CD4-positive, alpha-beta T cell treated with Interleukin-4 for 4 hours (primary cell): ENCODE measurements at places on chromosomes 1 and 21.
A peak's percentile ranks its signal among the peaks of the same experiment; 100 is the strongest.

DNA sequence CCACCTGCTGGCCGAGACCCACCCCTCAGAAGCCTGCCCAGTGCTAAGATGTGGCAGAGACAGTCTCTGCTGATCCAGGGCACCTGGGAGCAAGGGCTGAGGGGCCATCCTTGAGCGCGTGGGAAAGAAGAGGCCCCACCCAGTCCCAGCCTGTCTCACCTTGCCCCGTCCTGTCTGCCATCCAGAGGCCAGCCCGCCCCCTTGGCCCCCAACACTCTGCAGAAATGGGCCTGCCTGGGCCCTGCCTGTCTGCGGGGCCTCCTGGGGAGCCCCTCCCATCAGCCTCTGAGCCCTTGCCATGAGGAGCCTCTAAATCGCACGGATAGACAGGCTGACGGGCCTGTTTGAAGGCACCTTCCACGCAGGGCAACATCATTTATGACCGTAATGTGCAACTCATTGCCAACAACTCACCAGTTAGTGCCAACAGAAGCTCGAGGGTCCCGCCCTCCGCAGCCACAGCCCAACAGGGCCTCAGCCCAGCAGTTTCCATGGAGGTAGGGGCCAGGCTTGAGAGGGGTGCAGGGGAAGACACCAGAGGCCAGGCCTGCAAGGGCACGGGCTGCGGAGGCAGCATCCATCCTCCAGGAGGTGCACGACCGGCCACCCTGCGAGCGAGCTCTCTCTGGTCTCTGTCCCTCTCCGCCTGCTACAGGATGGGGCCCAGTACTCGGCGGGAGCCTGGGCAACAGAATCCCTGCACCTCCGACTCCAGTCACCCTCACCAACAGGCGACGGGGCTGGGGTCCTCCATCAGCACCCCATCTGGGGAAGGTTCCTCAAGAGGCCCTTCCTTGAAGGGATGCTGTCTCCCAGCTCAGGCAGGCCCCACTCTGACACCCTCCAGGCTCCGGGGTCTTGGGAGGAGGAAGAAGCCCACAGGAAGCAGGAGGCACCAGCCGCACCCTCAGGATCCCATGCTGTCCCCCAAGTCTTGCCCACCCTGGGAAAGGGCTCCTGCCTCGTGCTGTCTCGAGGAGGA, 78.0 kb downstream of the MEGF6 start:
- DNase-seq = no peak

DNA sequence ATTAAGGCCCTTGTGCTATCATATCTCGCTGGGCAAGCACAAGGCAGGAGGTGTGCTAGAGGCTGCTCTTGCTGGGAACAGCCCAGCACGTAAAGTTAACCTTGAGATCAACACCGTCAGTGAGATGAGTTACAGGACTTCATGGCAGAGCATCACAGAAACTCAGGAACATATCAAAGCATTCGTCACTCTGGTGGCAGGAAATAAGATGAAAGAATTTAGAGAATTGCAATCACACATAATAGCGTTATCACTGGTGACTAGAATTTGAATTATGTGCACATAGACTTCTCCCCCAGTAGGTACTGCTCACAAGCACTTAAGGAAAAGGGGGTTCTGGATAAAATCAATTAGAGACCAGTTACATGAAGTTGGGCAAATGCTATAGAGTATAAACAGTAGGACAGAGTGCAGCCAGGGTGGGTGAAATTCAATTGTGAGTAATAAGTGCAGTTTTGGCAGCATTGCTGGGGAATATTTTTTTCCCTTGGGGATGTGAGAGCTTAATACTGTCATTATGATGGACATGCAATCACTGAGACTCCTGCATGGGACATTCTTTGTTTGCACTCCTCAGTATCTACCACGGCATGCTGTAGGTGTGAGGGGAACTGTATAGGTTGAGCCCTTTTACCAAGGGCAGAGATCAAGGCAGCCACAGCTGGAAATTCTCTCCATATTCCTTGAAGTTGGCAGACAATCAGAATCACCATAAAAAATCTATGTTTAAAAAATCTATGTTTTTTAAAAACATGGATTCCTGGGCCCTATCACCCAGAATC, 44.2 kb upstream of the ARHGAP29 start:
- no peak for DNase-seq

GRCh38 chr1:115338457-115338820, 390 bp upstream of the NGF start:
- DNase-seq = no peak

DNA sequence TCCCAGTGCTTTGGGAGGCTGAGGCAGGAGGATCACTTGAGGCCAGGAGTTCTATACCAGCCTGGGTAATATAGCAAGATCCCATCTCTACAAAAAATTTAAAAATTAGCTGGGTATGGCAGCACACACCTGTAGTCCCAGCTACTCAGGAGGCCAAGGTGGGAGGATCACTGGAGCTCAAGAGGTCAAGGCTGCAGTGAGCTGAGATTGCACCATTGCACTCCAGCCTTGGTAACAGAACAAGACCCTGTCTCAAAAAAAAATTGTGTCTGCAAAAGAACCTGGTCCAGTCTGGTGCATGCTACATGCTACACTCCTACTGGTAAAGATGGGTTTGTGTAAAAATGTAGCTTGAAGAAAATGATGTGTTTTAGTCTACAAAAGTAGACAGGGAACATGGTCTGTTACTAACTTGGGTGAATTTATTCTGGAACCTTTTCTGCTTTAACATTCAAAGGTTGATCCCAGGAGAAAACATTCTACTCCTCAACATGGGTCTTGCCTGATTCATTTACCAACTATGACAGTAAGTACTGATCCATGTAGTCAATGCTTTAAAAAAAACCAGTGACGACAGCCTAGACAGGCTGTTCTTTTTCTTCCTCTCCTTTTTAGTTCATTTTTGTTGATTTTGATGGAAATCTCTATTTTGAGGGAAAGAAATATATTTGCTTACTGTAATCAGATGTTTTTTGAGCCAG, 32.7 kb upstream of the ENAH start:
- no peak for DNase-seq

DNA sequence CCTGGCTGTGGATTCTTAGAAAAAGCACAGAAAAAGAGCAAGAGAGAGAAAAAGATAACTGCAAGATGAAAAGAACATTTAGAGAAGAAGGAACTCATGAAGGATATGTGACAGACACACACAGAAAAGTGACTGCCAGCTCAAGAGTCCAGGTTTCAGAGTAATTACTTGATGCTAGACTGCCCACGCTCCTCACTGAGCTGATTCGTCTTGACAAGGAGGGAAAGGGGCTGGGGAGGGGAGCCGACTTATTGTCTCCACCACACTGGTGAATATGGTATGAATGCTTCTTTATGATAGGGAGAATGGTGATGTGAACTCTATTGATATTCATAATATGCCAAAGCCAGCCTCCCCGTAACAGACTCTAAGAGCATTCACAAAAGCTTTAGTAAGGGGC, 140.4 kb downstream of the BRINP2 start:
- no peak for DNase-seq

GRCh38 chr1:206905295-206906164, 8.3 kb downstream of the IL24 start:
- peak; percentile 62 for DNase-seq

DNA sequence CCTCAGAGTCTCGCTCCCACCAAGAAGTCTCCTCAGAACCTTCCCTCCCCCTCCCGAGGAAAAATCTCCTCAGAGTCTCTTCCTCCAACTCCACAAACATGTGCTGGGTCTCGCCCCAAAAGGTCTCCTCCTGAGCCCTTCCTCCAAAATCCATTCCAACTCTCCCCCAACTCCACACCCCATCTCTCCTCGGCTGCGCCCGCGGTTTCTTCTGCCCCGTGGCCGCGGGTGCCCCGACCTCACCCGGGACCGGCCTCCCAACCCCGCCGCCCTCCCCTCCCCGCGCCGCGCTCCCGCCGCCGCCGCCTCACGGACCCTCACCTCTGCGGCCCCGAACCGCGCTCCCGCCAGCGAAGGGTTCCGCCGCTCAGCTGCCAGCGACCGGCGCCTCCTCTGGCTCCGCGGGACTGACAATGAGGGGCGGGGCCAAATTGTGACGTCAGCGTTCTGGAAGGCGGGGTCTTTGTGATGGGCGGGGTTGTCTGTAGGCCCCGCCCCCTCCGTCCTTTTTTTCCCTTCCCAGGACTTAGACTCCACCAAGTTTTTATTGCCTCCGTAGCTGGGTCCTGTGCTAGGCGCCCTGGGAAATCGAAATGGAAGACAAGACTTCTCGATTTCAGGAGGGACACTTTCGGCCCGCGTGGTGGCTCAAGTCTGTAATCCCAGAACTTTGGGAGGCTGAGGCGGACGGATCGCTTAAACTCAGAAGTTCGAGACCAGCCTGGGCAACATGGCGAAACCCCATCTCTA, at the start of gene LUZP1:
TSS of gene LUZP1 (minus strand) at position 412 of the 750 bp plus-strand sequence.
- DNase-seq = peak; percentile 69

DNA sequence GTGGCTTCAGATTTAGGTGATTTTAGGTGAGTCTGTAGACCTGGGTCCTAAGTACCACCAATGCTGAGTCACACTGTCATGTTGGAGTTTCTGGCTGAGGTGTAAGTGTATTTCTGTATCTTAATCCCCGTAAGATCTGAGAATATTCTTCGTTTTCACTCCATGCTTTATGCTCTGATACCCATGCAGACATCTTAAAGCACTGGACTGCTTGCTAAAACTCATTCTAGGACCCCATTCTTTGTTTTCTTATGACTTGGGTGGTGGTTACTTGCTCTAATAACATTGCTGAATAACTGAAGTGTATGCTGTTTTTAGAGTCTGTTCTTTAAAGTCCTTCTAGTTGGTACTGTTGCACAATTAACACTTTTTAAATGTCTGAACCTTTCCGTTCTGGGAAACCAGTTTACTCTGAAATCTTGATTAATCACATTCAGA, 36.6 kb downstream of the CDC42 start:
- peak; percentile 15 for DNase-seq

- no peak for DNase-seq
Observed at GRCh38 chr1:186996816-186997215, 168.1 kb downstream of the PLA2G4A start.

GRCh38 chr21:45588086-45588825, 46.0 kb upstream of the SLC19A1 start:
- no peak for DNase-seq

DNA sequence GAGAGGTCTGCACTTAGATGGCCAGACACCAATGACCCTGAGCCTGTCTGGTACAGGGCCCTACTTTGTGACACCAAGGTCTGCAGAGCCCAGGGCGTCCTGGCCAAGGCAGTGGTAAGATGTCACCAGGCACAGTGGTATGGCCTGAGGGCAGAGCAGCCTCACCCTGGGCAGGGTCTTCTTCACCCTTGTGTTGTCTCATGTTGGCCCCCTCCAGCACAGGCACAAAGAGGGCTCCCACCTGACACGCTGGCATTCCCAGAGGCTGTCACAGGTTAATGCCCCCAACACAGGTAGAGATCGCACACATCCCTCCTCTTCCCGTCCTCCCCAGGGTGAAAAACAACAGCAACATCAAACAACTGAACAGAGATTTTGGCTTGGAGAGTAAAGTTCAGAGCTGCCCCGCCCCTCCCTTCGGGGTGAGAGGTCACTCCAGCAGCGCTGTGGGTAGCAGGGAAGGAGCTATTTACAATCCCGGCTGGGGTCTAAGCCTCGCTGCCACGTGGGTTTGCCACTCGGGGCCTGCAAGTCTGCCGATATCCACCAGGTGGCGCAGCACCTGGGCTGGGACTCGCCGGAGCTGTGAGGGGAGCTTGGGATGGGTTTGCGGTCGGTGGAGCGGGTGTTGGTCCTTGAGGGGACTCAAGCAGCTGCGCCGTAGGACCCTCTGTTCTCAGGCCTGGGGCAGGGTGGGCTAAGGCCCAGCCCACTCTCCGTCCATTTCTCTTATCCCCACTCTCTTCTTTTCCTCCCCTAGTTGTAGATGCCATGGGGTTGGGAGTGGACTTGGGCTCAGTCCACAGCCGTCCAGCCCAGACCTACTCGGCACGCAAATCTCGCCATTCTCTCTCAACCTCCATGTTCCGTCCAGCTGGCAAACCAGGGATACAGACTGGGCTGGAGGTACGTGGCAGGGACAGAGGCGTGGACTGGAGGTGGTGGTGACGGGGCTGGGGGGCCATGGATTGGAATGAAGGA, 12.7 kb downstream of the EFNA3 start:
- DNase-seq = peak; percentile 74

GRCh38 chr1:23402286-23403037, 22.1 kb downstream of the TCEA3 start:
- DNase-seq = no peak

- no peak for DNase-seq
Observed at GRCh38 chr1:225155555-225155954, 226.1 kb downstream of the DNAH14 start.

- no peak for DNase-seq
Observed at GRCh38 chr1:228337711-228338520, 68.7 kb downstream of the TRIM11 start.

GRCh38 chr1:64564891-64565290, 95.0 kb downstream of the CACHD1 start:
- no peak for DNase-seq

- DNase-seq = peak; percentile 4
Observed at GRCh38 chr1:159991513-159991912, 37.5 kb upstream of the SLAMF9 start.

GRCh38 chr1:237179503-237179902, 137.5 kb downstream of the RYR2 start:
- DNase-seq = no peak

DNA sequence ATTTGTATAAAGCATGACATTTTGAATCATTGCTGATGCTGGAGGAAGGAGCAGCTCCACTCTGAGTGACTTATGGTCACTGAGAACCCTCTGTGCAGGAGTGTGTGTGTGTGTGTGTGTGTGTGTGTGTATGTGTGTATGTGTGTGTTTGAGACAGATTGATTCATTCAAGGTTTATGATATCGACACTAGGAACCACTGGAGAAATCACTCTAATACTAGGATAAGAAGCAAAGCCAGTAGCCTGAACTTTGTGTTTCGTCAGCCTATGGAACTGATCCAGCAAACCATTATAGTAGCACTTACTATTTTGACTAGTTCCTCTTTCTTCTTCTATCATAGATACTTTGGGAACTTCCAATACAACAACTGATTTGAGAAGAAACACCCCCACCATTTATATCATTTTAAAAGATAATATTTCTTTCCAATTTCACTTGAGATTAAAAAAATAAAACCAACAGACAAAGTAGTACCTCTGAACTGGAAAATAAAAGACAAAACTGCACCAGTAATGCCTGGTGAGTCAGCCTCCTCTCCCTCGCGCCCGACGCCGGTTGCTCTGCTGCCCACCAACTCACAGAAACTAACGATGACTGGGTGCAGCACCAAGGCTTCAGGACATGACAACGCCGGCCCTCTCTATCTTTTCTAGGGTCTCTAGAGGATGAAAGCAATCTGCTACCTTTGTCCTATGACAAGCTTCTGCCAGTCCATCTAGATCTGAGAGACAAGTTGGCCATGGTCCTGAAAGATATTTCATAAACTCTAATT, 20.9 kb downstream of the SLAMF1 start:
- DNase-seq = peak; percentile 69

DNA sequence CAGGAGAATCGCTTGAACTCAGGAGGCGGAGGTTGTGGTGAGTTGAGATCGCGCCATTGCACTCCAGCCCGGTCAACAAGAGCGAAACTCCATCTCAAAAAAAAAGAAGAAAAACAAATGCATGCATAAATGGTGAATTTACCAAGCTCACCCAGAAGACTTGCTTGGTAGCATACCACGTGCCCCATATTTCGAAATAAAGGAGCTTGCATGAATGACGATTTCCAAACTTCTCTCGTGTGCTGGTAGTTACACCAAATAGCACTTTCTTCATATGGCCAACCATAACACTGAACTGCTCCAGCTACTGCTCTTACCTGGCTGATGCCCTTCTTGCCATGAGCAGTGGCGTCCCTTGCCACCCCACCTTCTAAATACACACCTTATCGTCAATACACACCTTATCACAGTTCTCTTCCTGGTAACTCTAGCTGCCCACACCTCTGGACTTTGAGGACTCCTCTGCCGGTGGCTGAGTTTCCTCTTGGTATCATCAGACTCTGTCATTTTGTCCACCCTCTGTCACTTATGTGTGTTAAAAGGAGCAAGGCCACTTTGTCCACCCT, 2.8 kb downstream of the DOP1B start:
- DNase-seq = no peak
